ENCODE measurements at places on chromosomes 7 and 10.
A peak's percentile ranks its signal among the peaks of the same experiment; 100 is the strongest.

GRCh38 chr7:113092762-113093161, 6.1 kb upstream of the GPR85 start:
- DNase-seq, result no peak

- DNase-seq, result peak; percentile 84
These were observed 1.1 kb downstream of the FKBP9 start for GRCh38 chr7:32958046-32959025.

- DNase-seq, result no peak
These were observed 122.9 kb upstream of the KCTD7 start for GRCh38 chr7:66505531-66506451.

GRCh38 chr7:155550916-155551315, 4.6 kb upstream of the CNPY1 start:
- DNase-seq, result no peak

DNA sequence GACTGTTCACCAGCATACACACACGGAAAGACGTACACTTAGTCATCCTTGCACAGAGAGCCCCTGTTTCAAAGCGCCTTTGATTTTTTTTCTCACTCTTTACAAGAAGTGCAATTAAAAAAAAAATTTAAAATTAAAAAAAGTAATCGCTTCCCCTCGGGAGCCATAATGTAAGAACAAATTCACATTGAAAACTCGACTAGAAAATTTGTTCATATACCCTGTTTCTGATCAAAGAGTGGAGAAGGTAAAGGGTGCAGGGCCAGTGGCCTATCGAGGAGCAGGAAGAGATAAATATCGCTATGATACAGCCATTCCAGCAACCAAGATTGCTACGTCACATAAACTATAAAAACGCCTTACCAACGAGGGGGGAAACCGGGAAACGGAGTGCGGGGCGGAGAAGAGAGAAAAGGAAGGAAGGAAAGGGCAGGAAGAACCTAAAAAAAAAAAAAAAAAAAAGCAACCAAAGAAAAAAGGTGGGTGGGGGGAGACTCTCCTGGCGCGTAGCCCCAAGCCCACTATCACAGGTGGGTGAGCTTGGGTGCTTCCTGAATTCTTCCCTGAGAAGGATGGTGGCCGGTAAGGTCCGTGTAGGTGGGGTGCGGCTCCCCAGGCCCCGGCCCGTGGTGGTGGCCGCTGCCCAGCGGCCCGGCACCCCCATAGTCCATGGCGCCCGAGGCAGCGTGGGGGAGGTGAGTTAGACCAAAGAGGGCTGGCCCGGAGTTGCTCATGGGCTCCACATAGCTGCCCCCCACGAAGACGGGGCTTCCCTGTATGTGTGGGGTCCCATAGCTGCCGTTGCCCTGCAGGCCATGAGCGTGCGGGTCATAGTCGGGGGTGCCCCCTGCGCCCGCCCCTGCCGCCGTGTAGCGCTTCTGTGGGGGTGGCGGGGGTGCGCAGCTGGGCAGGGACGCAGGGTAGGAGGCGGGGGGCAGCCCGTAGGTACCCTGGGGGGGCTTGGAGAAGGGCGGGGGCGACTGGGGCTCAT, 5.2 kb upstream of the HOXA2 start:
- no peak for DNase-seq

DNA sequence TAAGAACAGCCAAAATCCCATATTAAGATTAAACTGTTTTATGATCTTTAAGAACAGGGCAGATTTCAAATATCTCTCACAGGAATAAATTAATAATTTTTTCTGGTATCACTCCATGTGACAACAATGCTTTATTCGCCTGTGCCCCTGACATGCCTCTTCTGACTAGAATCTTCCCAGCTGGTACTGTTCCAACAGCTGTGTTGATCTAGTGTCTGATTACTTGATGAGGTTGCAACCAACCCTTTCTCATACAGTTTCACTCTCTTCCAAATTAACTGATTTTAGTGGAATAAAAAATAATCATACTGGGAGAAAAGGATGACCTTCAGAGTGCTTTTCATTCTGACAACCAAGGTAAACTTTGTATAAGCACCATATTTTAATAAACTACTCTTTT, 151.9 kb downstream of the CHRM2 start:
- peak; percentile 66 for DNase-seq

GRCh38 chr10:60762554-60762953, 15.7 kb upstream of the CDK1 start:
- DNase-seq, result no peak

DNA sequence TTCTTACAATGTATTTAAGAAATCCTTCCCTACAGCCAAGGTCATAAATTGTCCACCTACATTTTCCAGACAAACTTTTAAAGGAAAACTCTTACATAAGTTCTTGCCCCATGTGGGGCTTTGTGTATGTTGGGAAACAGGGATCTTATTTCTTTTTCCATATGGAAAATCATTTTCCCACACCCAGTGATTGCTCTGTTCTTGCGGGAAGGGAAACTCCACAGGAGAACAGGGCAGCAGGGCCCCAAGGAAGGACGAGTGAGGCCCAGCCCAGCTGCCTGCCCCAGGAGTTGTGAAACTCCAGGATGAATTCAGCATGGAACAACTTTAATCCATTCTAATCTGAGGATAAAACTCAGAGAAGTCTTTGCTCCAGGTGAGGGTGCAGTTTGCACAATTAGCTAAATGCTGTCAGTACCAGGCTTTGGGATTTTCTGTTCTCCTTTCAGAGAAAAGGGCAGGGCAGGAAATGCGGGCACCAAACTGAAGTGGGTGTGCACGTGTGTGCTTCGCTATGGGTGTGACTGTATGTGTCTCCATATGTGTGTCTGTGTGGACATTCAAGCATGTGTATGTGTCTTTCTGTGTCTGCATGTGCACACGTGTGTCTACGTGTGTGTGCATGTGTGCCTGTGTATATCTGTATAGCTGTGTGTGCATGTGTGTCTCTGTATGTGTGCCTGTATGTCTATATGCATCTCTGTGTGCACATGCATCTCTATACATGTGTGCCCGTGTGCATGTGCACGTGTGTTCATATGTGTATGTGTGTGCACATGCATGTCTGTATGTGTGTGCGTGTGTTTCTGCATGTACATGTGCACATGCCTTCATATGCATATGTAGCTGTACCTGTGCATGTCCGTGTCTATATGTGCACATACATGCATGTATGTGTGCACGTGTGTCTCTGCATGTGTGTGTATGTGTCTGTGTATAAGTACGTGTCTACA, 102.0 kb upstream of the FAM20C start:
- no peak for DNase-seq

DNA sequence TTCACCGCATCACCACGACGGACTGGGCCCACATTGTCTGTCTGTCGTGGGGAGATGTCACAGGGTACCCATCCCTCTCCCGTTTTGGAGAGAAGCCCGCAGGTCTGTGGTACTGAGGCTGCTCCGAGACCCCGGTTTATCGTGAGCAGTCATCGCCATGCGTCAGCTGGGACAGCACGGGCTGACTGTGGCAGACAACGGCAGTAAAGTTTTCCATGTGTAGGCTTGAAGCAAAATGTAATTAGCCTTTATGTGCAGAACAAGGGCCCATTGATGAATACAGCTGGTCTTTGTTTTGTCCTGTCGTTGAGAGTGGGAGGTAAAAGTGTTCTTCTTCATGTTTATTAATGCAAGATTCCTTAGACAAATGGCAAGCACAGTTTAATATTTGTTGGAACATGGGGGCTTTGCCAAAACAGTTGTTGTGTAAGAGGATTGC, 167.4 kb upstream of the SH2B2 start:
- DNase-seq, result no peak

DNA sequence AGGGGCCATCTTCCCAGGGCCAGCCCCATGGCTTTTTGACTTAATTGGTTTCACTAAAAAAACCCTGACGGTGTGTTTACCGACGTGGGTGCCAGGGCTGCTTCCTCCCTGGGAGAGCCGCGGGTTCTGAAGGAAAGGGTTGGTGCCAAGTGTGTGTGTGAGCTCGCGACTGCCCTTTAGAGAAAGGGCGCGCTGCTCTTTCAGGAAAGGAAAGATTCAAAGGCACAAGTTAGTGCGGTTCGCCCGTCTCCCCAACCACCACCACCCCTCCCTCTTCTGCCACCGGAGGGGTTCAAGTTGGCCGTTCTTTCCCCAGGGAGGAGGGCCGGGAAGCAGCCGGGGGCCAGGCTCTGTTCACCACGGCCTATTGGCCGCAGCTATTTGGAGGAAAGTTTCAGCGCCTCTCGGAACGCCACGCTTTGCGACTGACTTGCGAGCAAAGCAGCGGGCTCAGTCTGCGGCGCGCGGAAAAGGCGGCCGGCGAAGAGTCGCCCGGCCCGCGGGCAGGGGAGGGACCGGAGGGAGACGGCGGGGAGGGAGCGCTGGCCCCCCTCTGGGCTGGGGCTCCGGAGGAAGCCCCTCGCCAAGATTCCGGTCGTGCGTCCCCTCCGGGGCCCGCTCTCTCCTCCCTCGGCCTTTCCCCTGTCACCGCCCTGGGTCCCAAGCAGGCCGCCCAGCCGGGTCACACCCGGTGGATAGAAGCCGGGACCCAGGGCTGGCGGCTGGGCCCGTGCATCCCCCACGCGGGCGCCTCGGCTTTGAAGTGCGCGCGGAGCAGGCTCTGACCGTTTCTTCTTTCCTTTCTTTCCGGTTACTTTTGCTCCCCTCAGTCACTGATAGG, 165.9 kb upstream of the PPP1R3A start:
- DNase-seq, result peak; percentile 62

DNA sequence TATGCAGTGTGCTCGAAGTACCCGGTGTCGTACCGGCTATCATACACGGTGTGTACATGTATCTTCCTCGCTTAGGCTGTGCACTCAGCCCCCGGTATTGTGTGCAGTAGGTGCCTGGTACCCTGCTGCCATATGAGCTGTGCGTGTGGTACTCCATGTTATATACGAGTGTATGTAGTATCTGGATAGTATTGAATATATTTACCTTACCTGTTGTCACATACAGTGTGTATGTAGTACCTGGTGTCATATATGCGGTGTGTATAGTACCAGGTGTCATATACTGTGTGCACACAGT, 1.2 kb downstream of the ZMYND11 start:
- DNase-seq, result peak; percentile 34

DNA sequence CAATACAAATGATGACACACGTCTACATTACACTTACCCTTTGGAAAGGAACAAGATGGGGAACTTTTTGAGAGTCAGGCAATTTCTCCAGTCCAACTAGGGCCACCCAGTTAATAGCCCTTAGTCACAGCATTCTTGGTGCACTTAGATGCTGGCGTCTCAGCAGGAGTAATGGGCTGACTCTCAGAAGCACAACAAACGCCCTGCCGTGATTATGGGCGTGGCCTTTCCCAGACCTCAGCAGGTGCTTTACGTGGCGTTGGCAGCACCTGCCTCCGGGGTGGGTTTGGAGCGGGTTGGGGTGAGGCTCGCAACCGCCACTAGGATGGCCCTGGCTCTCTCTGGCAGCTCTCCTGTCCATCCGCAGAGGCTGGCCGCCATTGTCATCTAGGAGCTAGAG, 147.6 kb upstream of the SHH start:
- no peak for DNase-seq

DNA sequence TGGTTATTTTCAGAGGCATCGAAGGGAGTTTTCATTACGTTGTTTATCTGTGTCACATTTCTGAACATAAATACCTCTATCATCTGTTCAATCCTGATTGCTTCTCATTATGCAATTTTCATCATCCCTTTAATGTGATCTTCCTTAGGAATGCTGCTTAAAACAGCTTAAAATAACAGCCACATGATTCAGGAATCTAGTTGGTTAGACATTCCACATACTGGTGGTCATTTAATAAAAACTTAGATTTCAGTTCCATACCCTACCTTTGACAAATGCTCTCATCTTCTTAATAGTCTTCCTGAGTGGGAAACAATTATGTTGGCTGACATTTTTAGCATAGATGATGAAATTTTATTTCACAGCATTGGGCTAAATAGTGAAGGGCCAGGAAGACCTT, 191.3 kb upstream of the CDCA7L start:
- DNase-seq, result no peak

GRCh38 chr7:158068853-158069252, 518.8 kb downstream of the PTPRN2 start:
- no peak for DNase-seq

DNA sequence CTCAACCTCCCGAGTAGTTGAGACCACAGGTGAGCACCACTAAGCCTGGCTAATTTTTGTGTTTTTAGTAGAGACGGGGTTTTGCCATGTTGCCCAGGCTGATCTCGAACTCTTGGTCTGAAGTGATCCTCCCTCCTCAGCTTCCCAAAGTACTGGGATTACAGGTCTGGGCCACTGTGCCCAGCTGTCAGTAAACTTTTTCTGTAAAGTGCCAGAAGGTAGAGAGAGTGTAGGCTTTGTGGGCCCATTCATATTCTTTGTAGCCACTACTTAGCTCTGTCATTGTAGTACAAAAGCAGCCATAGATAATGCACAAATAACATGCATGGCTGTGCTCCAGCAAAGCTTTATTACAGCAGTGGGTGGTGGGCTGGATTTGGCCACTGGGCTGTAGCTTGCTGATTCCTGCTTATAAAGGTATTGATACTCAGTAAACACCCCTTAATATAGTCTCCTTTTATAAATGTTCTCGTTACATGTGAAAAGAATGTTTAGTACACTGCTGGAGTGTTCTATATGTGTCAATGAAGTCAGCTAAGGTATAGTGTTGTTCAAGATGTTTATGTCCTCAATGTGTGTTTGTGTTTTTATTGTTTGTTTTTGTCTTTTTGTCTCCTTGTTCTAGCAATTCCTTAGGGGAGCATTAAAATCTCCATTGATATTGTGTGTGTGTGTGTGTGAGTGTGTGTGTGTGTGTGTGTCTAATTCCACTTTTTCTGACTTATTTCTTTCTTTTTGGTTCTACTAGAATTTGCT, 644.7 kb upstream of the DPP6 start:
- DNase-seq, result no peak

- no peak for DNase-seq
These were observed 4.3 kb downstream of the DAGLB start for GRCh38 chr7:6443372-6443941.

DNA sequence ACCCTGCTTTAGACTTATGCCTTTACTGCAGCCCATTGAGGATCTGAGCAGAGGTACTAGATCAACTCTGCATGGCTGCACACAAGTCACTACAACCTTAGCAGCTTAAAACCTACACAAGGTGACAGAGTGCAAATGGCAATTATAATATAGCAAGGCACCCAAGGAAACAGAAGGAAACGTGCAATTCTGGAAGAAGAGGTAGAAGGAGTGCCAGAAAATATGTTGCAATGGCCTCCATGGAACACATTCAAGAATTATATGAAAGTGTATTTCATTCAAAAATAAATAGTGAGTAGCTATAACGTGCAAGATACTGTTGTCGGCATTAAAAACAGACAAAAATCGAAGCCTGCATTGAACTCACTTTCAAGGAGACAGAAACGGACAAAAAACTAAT, 2.9 kb upstream of the AKR1C8 start:
- no peak for DNase-seq

GRCh38 chr10:35563261-35563891, 41.8 kb upstream of the GJD4 start:
- DNase-seq, result peak; percentile 36

DNA sequence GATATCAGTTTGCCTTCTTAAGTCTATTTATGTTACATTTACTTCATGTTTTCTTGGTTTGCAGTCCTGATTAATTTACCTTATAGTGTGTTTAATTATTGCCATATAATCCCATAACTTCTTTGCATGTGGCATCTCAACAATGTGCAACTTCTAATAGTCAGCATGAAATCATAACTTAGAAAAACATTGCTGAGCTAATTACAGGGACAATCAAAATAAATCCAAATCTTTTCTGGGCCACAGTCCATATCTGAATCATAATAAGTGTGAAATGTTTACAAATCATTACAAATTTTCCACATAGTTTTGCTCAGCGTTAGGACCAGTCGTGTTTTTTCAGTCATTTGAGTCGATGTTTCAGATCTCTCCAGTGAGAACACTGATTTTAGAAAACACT, 29.1 kb upstream of the CABCOCO1 start:
- DNase-seq, result no peak
